ENCODE measurements at places on chromosomes 16 and 17. TPM values are rescaled to one million over a fixed set of nuclear protein-coding genes. Genes with fewer than 3 reads are reported as not detected.

MYH13 gene
- total RNA-seq, result not detected

HSPB9 gene
- 0.58 TPM for total RNA-seq

KRTAP4-6 gene
- not detected for total RNA-seq

DYNLRB2 gene
- 1.2 TPM for total RNA-seq

TAT gene
- not detected for total RNA-seq

IKZF3 gene
- total RNA-seq, result 0.95 TPM

PRAC2 gene
- not detected for total RNA-seq

CES1 gene
- total RNA-seq, result 39.3 TPM

KRTAP4-5 gene
- total RNA-seq, result not detected

CCL1 gene
- total RNA-seq, result not detected

WNT3 gene
- 0.38 TPM for total RNA-seq

TP53TG3B gene
- not detected for total RNA-seq

TSPOAP1 gene
- total RNA-seq, result 49.1 TPM

NUTF2 gene
- 65.2 TPM for total RNA-seq

KRT9 gene
- not detected for total RNA-seq

SCO1 gene
- 20.7 TPM for total RNA-seq

IGSF6 gene
- total RNA-seq, result 0.48 TPM

TRAPPC1 gene
- 51.0 TPM for total RNA-seq

C17orf50 gene
- total RNA-seq, result not detected

ICAM2 gene
- total RNA-seq, result 8.9 TPM

ATPAF2 gene
- total RNA-seq, result 14.7 TPM

MEOX1 gene
- 1.5 TPM for total RNA-seq

ALOX12B gene
- not detected for total RNA-seq

FA2H gene
- total RNA-seq, result 1.3 TPM

B9D1 gene
- 20.2 TPM for total RNA-seq

ST3GAL2 gene
- total RNA-seq, result 32.2 TPM

HNF1B gene
- total RNA-seq, result not detected

GDPD1 gene
- 2.0 TPM for total RNA-seq

SLC2A4 gene
- 9.8 TPM for total RNA-seq

HBQ1 gene
- not detected for total RNA-seq

IL34 gene
- 1.2 TPM for total RNA-seq

DNASE1L2 gene
- 0.75 TPM for total RNA-seq

CTRL gene
- 3.6 TPM for total RNA-seq

KCNJ12 gene
- 1.9 TPM for total RNA-seq

TEKT1 gene
- total RNA-seq, result 0.94 TPM

CES5A gene
- not detected for total RNA-seq

TNFRSF17 gene
- total RNA-seq, result not detected

TP53TG3 gene
- not detected for total RNA-seq

SEPTIN12 gene
- not detected for total RNA-seq
